ENCODE measurements at places on chromosomes 7 and 10.

DNA sequence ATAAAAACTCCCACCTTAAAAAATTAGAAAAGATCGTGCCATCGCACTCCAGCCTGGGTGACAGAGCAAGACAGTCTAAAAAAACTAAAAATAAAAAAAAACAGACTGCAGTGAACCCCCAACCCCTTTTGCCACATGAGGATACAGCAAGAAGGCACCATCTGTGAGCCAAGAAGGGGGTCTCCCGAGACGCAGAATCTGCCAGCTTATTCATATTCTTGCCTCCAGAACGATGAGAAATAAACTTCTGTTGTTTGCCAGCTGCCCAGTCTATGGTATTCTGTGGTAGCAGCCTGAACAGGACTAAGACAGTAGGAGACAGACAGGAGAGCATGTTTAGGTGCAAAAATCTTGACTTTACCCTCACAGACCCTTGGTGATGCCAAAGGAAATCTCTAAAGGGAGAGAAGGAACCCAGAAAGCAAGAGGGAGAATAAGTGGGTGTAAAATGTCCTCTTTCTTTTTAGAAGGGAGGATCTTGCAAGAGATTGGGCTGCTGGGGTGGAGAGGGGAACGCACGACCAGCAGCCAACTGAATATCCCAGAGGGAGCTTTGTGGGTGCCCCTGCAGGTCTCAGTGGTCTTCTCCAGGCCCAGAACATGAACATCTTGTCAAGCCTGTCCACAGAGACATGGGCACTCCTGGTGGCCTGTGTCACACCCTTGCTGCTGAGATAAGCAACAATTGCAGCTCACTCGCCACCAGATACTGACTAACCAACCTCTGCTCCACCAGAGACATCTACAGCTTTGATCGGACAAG, 400.7 kb upstream of the FOXK1 start:
- DNase-seq: no peak

- DNase-seq: no peak
Observed at GRCh38 chr10:124989526-124989925, 47.6 kb downstream of the ZRANB1 start.

GRCh38 chr10:93281367-93281720, 200.8 kb downstream of the MYOF start:
- DNase-seq: no peak

DNA sequence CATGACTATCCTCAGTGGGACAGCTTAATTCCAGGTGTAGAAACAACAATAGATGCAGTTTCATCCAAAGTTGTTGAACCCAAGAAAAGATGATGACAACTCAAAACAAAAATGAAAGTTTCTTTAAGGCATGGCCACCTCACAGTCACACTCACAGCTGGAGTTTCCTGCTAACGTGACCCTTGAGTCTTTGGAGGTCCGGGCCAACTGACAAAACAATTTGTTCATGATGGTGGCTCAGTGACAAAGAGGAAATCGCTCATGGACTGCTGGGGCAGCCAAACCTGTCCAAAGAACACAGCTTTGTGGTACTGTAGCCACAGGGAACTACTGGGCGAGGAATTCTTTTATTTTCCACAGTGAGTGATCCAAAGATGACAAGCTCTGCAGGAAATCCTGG, 96.0 kb upstream of the JCAD start:
- no peak for DNase-seq

GRCh38 chr10:128222332-128222849, 96.2 kb upstream of the MKI67 start:
- DNase-seq: no peak

GRCh38 chr7:95805909-95806308, 33.6 kb downstream of the DYNC1I1 start:
- no peak for DNase-seq

DNA sequence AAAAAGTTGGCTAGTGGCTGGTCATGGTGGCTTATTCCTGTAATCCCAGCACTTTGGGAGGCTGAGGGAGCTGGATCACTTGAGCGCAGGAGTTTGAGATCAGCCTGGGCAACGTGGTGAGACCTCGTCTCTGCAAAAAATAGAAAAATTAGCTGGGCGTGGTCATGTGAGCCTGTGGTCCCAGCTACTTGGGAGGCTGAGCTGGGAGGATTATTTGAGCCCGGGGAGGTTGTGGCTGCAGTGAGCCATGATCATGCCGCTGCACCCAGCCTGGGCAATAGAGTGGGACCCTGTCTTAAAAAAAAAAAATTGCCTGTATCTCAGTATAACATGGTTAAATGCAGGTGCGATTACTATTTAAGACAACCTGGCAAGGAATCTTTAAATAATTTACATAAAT, 61.0 kb downstream of the ADD3 start:
- DNase-seq: no peak

- no peak for DNase-seq
Observed at GRCh38 chr10:76675951-76676587, 961.5 kb downstream of the KCNMA1 start.

DNA sequence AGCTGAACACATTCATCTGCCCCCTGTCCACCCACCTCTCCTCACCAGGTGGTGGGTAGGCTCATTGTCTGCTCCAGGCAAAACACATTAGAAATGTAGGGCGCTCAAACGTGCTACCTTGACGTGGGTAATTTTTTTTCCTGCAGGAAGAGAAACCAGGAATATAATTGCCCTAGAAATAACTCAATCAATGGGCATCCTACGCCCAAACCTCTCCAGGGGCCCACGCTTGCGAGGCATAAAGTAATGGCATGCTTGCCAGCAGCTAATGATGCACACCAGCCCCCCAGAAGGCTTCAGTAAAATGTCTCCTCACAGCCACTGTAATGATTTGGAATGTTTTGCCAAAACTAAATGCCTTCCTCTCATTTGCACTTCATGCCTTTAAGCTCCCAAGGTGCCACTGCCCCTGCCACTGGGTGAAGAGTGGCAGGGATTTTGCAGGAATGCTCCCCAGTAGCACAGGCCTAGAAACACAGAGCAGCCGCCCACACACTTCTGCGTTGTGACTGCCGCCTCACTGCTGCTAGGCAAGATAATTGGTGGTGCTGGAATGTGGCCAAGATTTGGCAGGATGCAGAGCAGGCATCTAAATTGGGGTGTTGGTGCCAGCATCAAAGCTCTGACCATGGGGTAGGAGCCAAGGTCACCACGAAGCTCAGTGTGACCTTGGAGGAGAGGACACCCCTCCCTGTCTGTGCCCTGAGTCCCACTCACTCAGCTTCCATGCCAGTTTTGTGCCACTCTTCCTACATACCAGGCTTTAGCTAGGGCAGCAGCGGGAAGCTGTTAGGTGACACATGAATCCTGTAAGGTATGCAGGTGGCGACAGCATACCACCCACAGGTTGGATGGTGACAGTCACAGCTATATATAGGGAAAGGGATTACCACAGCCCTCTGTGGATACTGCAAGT, 48.7 kb upstream of the PPP1R3C start:
- no peak for DNase-seq

DNA sequence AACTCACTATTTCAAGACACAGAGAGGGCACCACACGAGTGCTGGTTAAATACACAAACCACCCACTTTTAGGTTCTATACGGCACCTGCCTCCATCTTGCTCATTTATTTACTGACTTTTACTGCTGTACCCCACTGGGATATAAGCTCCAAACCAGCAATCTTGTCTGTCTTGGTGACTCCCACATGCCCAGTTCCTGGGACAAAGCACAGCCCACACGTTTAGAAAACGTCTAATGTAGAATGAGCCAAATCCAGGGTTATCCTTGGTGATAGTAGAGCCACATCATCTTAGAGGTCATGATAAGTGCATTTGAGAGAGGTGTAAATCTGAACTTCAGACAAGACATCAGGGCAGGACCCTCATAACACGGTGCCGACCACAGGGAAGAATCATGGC, 73.5 kb downstream of the NUDCD3 start:
- no peak for DNase-seq

DNA sequence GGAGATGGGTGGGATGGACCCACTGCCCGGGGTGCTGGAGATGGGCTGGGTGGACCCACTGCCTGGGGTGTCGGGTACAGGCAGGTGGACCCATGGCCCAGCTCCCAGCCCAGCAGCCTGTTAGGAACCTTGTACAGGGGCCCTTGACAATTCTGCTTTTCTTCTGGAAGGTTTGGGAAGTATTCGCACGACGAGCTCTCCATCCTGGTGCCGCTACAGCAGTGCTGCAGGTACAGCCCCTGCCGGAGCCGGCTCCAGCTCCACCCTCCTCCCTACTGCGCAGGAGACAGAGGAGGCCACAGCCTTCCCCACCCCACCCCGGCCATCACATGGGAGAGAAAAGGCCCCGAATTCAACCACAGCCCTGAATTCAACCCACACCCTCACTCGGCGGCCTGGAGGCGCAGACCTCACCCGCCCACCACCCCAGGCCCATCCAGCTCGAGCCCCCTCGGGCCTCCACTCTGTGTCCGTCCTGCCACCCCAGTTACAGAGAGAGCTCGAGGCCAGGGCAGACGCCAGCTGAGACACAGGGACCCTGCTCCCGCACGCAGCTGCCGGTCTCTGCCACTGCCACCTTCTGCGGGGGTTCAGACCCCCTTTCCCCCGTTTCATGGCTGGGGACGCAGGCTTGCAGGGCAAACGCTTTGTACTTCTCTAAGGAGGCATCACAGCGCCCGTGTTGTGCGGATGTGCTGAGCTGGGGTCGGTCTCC, 31.3 kb upstream of the FOXL3 start:
- DNase-seq: no peak

GRCh38 chr7:85030893-85031292, 156.0 kb downstream of the SEMA3D start:
- no peak for DNase-seq
